ENCODE measurements at places on chromosomes 3 and 15.

GRCh38 chr15:72579814-72580213, 74.7 kb upstream of the GOLGA6B start:
- no peak for DNase-seq

DNA sequence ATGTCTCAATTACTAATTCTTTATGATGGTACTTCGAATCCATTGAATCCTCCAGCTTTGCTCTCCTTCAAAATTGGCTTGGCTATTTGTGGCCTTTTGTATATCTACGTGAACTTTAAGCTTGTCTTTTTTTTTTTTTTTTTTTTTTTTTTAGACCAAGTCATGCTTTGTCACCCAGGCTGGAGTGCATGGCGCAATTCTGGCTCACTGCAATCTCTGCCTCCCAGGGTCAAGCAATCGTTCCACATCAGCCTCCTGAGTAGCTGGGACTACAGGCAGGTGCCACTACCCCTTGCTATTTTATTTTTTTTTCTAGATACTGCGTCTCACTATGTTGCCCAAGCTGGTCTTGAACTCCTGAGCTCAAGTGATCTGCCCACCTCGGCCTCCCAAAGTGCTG, 7.7 kb upstream of the DIPK2A start:
- DNase-seq, result no peak

GRCh38 chr3:150666167-150666566, 37.6 kb downstream of the ERICH6 start:
- DNase-seq, result no peak

DNA sequence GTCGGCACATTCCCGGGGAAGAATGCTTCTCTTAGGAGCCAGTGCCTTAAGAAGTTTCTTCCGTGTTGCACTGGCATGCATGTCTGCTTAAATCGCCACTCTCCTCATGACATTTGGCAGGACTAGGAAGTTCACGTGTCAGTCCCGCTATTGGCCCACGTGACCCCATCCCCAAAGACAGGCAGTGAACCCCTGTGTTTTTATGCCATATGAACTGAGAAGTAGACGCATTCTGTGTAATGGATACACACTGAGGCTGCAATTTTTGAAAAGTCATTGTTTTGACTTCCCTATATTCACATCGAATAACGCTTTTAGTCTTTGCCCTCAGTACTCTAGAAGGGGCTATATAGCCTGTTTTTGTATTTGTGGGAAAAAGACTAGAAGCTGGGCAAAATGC, 125.6 kb upstream of the TBL1XR1 start:
- no peak for DNase-seq

DNA sequence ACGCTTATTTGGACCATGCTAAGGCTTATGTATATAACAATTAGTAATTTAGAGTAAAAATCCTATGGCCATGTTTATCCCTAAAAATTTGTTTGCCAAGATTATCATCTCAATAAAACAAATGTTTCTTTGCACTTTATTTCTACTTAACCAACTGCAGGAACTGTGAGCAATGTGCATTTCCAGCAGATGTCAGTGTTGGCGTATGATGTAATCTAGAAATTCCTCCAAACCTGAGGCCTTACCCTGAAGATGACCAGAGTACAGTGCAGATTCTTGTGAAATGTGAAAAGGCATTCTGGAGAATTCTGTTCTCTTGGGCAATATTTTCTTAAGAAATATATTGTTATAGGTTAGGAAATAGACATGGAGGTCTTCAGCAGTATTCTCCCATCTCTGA, 205.9 kb downstream of the MBNL1 start:
- DNase-seq, result peak; percentile 52

DNA sequence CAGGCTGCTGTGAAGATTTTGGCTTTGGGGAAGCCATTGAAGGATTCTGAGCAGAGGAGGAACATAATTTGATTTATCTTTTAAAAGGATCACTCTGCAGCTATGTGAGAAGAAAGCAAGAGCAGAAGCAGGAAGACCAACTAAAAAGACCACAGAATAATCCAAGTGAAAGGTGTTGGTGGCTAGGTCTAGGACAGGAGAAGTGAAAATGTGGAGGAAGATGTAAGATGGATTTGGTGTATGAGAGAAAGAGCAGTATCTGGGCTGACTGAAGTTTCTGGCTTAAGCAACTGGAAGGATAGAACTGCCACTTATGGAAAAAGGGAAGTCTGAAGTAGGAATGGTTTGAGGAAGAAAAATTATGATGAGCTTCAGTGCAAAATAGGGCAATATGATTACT, 62.0 kb downstream of the SFMBT1 start:
- DNase-seq, result no peak

DNA sequence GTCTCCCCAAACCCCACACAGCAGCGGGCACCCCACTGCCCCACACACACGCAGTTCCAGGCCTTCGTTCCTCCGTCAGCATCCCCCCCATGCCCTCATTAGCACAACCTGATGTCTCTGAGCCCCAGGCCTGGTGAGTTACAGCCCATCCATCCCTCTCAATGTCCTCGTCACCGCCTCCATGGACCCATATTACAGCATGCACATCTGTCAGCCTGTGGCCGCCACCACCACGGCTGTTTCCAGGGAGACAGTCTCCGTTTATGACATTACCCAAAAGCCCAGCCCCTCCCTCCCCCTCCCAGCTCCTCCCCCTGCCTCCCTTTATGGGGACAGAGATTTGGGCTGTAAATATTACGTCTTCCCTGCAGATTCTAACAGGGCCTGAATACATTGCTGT, 143.1 kb upstream of the LINGO1 start:
- no peak for DNase-seq

- DNase-seq, result no peak
Observed at GRCh38 chr3:71299160-71299559, 284.4 kb downstream of the FOXP1 start.

GRCh38 chr3:1561427-1561826, 468.6 kb downstream of the CNTN6 start:
- DNase-seq, result no peak

DNA sequence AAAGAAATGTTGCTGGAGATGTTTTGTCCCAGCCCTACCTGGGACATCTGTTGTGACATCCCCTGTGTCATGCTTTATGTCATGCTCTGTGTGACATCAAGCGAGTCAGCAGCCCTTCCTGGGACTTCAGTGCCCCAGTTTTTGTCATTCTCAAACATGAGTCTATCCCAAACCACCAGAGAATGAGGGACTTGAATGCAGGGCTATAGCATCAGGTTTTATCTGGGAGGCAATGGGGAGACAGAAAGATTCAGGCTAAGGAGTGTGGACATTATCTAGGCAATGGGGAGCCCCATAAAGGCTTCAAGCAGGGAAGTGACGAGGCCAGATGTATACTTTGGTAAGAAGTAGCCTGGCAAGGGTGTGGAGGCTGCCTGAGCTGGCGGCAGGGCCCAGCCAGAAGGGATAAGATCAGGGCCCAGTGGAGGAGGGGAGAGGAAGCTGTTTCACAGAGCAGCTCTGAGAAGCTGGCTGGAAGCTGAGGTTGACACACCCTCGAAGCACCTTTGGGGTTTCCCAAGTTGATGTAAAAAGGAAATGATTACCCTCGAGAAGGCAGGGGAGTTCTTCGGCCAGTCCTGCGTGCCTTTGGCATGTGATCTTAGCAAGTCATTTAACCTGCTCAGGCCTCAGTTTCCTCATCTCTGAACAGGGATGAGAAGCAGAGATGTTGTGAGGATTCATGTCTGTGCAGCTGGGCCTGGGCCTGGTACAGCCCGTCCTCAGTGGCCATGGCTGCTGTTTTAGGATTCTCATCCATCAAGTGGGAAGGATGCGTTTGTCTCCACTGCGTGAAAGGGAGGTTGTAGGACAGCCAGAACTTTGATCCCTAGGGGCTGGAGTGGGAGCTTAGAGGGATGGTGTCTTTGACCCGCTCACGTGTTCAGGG, 34.3 kb downstream of the IRAK2 start:
- peak; percentile 51 for DNase-seq

- no peak for DNase-seq
Observed at GRCh38 chr15:39627451-39628143, 46.7 kb downstream of the THBS1 start.

DNA sequence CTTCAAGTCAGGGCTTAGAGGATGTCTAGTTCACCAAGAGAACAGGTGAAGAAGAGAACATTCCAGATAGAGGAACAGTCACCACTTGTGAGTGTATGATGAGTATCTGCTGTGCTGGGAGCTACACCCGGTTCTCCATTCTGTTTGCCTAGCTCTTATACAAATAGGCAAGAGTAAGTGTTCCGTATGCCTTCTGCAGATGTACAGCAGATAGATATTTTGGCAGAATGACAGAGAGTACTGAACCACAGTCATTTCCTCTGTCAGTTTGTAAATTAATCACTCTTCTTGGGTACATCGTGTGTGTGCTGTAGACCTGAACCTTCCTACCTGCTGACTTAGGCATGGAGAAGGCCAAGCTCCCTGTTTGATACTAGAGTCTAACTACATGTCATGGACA, 108.3 kb upstream of the CTDSPL start:
- DNase-seq, result no peak

DNA sequence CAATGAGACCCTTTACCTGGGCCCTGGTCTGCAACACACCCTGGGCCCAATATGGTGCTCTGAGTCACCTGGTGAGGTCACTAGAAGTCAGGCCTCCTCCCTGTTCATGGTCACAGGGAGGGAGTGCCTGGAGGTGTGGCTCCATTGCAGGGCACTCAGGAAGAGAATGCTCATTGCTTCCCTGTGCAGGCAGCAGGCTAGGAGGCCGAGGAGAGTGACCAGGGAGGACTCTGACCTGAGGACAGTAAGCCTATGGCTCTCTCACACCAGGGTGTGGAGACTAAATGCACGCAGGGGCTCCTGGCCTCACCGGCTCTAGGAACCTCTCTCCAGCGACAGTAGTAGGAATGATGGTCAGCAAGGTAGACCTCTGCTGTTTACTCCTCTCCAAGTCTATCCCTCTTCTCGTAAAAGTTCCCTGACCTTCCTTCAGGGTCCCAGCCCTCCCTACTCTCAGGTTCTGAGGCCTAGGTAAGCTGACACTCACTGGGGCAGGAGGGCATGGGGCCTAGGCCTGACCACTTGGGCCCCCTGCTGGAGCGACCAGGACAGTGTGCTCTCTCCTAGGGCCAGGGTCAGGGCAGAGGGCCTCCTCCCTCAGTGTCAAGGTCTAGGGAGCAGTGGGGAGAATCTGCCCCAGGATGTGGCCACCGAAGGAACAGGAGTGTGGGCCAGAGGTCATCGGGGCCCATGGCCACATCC, 9.6 kb upstream of the SLCO2A1 start:
- DNase-seq, result peak; percentile 88
